ENCODE measurements at places on chromosomes 2 and 18.

GRCh38 chr2:112147382-112148168 lies 9.4 kb downstream of the FBLN7 start:
- no peak for DNase-seq

DNA sequence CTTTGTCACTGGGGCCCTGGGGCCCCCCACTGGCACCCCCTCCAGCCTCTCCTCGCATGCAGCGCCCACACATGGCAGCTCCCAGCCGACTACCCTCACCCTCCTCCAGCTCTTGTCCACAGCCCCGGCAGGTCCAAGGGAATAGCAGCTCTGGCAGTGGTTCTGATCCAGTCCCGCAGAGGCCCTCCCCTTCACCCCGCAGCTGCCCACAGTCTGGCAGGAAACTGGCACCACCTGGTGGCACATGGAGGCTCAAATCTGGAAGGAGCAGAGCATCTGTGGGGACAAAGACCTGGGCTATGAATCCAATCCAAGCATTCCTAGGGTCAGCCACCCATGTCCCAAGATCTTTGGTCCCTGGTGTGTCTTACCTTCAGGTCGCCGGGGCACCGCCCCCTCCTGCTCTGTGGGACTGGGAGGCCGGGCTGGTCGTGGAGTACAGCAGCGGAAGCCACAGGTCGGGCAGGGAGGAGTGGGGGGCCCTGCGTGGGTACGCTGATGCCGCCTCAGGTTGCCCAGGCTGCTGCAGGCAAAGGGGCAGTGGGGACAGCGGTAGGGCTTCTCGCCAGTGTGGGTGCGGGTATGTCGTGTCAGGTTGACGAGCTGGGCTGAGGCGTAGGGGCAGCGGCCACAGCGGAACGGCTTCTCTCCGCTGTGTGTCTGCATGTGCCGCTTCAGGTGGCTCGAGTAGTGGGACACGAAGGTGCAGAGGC lies 2.3 kb downstream of the ZNF513 start:
- peak; percentile 8 for DNase-seq

GRCh38 chr2:240956171-240956934 lies 42.1 kb upstream of the SNED1 start:
- no peak for DNase-seq

- DNase-seq: peak; percentile 23
Measured at GRCh38 chr2:174771631-174772471, 7.6 kb upstream of the CHRNA1 start.

DNA sequence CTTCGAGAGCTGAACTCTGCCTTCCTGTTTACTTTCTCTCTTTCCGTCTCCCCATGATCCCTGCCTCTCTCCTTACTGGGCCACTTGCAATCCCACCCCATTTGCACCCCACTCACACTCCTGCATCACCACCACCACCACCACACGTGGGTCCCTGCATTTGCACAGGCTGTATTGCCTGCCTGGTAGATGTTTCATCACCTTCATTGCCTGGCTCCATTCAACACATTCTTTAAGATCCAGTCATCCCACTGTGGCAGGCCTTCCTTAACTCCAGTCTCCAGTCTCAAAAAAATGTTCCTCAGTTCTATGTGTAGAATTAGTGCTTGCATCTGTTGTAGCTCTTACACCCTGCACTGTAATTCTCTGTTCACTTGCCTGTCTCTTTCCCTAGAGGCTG lies 13.9 kb downstream of the NOSTRIN start:
- no peak for DNase-seq

DNA sequence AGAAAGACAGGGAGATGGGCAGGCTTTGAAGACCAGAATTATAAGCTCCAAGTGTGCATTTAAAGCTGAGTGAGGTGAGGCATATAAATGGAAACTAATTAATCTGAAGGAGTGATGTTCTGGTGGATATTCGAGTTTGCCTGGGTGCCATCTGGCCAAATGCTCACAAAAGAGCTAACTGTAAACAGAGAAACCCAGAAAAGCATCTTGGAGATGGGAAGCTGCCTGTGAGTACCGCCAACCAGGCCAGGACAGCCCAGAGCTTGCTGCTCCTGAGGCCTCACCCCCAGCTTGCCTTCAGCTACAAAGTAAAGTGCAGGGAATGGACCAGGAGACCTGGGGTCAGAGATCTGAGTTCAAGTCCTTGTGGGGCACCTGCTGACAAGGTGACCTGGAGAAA lies 446.1 kb upstream of the MYT1L start:
- DNase-seq: no peak

DNA sequence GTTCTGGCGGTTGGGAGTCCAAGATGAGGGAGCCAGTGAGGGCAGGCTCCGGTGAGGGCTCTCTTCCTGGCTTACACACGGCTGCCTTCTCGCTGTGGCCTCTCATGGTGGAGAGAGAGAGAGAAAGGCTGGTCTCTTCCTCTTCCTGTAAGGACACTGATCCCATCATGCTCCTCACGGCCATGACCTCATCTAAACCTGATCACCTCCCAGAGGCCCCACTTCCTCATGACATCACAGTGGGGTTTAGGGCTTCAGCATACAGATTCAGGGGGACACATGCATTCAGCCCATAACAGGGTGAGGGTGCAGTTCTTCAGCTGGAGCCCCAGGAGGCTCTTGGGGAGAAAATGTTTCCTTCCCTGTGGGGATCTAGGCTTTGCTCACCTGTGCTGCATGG lies 29.2 kb downstream of the AGAP1 start:
- no peak for DNase-seq

DNA sequence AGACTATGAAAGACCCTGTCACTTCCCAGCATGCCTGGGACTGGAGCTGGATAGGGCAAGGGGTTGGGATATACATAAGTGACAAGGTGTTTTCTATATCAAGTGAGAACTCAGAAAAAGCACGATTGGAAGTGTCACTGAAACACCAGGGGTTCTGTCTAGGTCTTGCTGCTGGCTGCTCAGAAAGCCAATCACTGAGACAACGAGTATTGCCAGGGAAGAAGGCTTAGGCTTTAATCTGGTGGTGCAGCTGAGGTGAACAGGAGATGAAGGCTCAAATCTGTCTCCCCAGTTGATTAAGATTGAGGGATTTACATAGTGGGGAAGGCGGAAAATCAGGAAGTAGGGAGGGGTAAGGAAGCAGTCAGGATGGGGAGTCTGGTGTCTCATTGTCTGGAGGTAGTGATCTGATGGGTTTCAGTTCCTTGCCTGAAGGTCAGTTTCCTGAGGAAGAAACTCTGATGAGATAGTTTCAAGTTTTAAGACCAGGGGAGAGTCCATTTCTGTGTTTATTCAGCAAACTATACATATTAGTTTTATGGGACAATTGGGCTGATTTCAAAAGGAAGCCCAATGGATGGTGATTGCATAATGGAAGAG lies 3.5 kb upstream of the C2orf74 start:
- no peak for DNase-seq

GRCh38 chr18:22194151-22194598 lies 24.8 kb downstream of the GATA6 start:
- DNase-seq: no peak

GRCh38 chr2:226661789-226662545 lies 137.7 kb downstream of the IRS1 start:
- DNase-seq: no peak

GRCh38 chr2:72211777-72212485 lies 64.3 kb upstream of the CYP26B1 start:
- no peak for DNase-seq

DNA sequence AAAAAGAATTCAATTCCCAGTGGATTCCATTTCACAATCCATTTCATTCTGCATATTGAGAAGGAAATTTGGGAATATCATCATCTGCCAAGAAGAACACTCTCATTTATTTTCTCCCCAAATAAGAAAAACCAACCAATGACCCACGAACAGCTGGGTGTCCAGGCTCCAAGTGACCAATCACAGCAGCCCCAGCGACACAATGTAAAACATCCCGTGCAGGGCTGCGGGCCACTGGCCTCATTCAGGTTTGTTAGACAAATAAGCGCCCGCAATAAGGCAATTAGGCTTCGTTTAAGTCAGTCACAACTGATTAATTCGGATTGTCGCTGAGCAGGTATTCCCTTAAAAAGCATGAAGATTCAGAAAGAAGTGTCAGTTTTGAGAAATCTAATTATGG lies 378.6 kb downstream of the EIPR1 start:
- DNase-seq: no peak

DNA sequence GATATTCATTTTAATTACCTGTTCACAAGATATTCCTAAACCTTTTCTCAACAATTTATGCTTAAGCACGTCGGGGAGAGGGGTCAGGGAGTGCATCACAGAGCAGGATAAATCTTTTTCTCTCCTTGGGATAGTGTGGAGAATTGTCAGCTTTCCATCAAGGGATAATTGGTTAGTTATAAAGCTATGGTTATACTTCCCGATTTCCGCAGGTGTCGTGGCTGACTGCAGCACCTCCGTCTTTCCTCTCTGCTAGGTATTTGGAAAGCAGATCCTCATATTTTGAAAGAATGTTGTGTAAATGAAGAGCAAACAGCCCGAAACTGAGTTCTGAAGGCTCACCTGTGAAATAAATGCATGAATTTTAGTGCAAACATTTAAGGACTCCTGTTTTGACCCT lies 778 bp downstream of the DYNC2LI1 start:
- no peak for DNase-seq

- no peak for DNase-seq
Measured at GRCh38 chr18:75219745-75220375, 9.3 kb downstream of the TSHZ1 start.

GRCh38 chr2:145012806-145013205 lies 492.9 kb upstream of the ZEB2 start:
- no peak for DNase-seq

DNA sequence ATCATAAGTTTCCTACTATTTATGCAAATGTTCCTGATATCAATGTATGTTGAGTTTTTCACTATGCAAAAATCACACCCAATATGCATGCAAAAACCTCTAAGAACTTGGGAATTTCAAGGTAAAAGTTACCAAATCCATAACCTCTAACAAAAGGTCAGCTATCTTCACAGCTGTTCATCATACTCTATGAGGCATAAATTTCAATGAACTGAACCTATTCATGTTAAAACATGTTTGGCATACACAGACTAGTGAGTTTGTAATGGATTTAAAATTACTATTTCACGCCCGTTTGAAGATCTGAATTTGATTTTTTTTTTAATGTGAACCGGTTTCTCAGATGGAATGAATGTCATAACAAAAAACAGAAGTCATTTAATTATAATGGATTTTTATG lies 100.2 kb downstream of the ATAD2B start:
- no peak for DNase-seq

- DNase-seq: no peak
Measured at GRCh38 chr18:35095983-35096676, 54.9 kb downstream of the MAPRE2 start.

- no peak for DNase-seq
Measured at GRCh38 chr2:158580760-158581159, 124.0 kb downstream of the PKP4 start.

- no peak for DNase-seq
Measured at GRCh38 chr2:229658004-229658403, 56.4 kb downstream of the DNER start.

DNA sequence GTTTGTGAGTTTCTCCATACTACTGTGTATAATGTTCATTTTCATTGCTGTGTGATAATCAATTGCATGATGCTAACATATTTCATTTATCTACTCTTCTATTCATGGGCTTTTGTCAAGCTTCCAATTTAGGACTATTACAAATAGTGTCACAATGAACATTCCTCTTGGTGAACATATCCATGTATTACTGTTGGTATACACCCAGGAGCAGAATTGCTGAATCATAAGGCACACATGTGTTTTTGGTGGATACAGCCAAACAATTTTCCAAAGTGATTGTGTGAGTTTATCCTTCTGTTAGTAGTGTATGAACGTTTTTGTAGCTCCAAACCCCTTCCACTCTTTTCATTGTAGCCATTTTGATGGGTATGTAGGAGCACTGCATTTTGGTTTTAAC lies 101.6 kb upstream of the COPS8 start:
- DNase-seq: no peak

GRCh38 chr2:31238906-31239592 lies 5.1 kb downstream of the EHD3 start:
- DNase-seq: no peak

DNA sequence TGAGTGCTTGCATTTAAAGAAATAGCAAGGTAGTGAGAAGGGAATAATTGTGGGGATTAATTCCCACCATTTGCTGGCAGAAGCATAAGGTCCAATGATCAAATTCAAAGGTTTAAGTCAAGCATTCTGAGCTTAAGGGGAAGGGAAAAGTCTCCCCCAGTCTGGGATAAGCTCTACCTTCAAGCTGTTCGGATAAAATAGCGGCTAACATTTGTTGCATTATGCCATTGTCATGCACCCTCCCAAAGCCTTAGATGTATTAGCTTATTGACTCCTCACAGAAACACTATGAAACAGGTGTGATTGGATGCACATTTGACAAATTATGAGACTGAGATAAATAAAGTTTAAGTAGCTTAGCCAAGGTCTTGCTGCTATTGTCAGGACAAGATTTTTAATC lies 52.2 kb upstream of the TGIF1 start:
- no peak for DNase-seq

DNA sequence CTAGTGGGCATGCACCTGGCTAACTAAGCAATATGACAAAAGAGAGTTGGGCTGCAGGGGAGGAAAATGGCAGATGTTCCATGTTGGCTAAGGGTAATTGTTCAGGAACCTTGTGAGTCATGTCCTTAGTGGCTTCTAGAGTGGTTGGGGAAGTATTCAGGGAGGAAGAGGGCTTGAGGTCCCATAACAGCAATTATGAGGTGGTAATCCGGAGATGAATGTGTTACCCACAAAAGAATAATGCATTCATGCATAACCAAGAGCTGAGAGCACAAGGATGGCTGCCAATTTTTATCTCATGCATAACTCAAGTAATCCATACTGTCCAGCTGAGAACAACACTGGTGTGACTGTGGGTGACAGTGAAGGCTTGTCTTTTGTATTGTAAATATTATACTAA lies 42.9 kb downstream of the TMEFF2 start:
- DNase-seq: peak; percentile 86

All from SHP77 (cell line).